ENCODE measurements at places on chromosomes 13 and 19.

DNA sequence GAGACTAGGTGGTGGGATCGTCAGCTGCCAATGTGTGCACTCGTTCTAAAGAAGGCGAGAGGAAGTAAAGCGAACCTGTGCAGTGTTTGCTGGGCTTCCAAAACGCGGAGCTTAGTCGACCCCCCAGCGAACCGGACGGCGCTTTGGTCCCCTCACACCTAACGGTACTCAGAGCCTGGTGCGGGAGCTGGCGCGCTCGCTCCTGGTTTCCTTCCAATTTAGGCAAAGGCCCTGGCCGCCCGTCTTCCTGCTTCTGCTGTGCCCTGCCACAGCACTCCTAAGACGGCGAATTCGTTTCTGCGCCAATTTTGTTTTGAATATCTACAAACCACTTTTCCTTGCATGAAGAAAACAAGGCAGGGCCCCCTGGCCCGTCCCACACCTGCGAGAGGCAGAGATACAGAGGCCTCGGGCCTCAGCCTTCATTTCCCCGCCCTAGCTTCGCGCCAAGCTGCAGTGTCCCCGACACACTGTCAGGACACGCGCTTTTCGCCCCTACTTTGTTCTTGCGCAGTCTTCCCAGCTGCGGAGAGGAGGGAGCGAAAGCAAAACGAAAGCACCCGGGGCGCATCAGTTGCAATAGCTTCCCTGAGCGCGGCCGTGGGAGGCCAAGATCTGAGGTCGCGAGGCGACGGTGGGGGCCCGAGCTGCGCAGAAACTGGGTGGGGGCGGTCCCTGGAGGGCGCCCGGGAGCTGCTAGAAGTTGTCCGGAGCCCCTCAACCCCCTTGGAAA, 111.9 kb downstream of the KCNRG start:
- DNase-seq: peak; percentile 42

GRCh38 chr13:38262211-38262610, 87.4 kb upstream of the UFM1 start:
- no peak for DNase-seq

DNA sequence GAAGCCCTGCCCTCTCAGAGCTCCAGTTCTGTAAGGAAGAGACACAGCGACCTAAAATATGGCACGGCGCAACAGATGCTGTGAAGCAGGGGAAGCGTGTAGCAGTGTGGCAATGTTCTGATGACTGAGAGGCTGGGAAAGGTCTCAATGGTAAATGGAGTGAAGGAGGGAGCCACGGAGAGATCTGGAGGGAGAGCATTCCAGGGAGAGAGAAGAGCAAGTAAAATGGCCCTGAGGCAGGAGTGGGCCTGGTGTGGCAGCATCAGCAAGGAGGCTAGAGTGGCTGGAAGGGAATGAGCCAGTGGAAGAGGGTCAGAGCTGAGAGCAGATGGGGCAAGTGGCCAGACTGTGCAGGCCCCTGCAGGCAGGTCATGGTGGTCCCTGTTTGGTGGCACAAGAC, 16.4 kb downstream of the RCN3 start:
- DNase-seq: no peak

DNA sequence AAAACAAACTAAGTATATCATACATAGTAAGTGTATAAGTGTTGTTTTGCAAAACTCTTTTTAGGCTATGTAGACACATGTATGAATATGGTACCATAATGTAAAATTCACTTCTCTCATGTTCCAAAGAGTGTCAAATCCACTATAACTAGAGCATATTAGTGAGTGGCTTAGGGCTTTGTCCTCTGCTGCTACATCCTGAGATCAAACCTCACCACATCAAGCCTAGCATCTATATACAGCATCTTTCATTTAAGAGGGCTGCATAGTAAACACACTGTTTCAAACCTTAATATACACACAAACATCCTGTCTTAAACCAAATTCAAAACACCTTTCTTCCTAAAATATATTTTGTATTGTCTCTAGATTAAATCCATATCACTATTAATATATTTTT, 38.7 kb downstream of the ELF1 start:
- no peak for DNase-seq

GRCh38 chr13:51339952-51340732, 651 bp downstream of the SERPINE3 start:
- DNase-seq: no peak

- no peak for DNase-seq
These were observed 13.5 kb downstream of the PLPP2 start for GRCh38 chr19:277581-278165.

DNA sequence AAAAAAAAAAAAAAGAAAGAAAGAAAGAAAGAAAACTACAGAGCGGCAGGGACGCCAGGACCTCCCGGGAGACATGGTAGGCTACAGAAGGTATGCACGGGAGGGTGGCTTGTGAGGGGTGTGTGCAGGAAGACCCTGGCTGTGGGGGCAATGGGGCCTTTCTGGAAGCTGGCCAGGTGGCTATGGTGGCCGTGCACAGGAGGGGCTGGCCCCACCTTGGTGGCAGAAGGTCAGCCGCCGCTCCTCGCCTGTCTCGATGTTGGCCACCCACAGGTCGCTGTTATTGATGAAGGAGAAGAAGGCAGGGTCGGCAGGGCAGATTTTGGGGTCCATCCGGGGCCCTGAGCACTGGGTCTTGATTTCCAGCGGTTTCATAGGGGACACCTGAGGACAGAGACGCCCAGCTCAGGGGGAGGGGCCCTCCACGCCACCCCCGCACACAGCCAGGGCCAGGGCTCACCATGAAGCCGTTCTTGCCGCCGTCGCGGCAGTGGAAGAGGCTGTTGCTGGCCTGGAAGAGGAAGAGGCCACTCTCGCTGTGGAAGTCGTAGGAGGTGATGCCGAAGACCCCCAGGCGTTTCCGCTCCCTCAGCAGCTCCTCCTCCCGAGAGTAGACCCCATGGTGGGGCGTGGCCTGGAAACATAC, 19.8 kb downstream of the DPP9 start:
- no peak for DNase-seq

GRCh38 chr19:53898636-53899341, 10.3 kb upstream of the CACNG7 start:
- DNase-seq: no peak

DNA sequence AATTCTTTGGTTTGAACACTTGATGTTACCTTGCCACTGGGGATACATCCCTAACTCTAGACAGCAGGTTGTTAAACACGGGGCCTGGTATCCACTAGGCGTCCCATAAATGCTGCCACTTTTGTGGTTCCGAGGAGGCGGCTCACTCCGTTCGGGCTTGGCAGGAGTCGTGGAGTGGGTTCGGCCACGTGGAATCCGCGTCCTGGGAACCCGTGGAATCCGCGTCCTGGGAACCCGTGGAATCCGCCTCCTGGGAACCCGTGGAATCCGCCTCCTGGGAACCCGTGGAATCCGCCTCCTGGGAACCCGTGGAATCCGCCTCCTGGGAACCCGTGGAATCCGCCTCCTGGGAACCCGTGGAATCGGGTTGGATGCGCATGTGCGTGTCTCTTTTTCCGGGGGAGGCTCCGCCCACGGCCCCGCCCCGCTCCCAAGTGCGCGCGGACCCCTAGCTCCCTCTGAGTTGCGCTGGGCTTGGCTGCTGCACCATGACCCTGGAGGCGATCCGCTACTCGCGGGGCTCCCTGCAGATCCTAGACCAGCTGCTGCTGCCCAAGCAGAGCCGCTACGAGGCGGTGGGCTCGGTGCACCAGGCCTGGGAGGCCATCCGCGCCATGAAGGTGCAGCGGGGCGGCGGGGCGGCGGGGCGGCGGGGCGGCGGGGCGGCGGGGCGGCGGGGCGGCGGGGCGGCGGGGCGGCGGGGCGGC, at the start of gene MRI1:
Gene MRI1 (plus strand): TSS at position 422 of the 707 bp plus-strand sequence. CDS start 67 bp downstream, at position 489.
- DNase-seq: peak; percentile 45

DNA sequence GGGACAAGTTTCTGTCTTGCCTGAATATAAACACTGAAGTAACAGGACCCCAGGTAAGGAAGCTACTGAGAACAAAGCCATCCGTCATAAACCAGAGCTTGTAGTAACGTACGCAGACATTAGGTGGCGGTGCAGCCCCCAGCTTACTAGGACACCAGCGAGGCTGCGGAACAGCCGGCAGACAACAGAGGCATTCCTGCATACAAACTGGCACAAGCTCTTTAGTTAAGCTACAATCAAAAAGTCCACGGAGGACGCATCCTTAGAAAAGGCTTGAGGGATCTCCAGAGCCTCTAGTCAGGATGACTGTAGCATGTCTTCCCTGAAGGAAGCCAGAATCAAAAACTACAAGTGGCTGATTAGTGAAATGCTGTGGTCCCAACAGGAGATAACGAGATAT, 26.2 kb downstream of the ZNF160 start:
- no peak for DNase-seq

GRCh38 chr13:43916828-43917227, 37.1 kb downstream of the LACC1 start:
- DNase-seq: no peak

Measured in activated effector memory CD4-positive, alpha-beta T cell treated with Interleukin-2 at 50 U/mL for 16 hours (primary cell).